ENCODE measurements at places on chromosomes 6 and 20.
A peak's percentile ranks its signal among the peaks of the same experiment; 100 is the strongest.

DNA sequence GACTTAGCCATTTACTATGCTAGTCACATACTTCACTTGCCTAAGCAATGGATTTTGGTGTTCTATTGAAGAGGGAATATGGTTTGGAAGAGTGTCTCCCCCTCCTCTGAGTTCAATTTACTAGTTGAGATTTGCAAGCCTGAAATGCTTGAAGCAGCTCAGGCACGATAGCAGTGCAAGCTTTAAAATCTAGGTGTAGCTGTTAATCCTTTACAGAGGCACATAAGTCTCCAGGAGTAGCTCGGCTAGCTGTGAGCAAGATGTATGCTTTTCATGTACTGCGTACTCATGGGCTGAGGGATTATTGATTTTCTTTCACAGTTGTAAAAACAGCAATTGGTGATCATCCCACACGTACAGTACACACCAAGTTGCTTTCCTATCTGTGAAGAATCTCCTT, 726 bp downstream of the FLRT3 start:
- no peak for DNase-seq

- DNase-seq, result peak; percentile 94
These were observed 448 bp upstream of the DDAH2 start for GRCh38 chr6:31729515-31729978.

DNA sequence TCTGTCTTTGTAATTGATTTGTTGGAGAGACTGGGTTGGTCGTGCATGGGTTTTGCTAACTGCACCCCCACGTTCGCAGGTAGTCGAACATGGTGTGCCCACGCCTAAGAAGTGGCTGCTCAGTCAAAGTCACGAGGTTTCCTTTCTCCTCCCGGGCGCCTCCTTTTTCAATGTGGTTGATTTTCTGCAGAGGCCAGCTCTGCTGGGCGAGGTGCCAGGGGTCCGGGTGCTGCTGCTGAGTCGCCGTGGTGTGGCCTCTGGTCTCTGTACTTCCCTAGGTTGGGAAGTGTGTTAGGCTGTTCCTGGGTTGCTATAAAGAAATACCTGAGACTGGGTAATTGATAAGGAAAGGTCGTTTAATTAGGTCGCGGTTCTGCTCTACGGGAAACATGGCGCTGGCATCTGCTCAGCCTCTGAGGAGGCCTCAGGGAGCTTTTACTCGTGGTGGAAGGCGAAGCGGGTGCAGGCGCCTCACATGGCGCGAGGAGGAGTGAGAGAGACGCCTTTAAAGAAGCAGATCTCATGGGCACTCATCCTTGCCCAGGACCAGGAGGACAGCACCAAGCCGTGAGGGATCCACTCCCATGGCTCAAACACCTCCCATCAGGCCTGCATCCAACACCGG, 14.1 kb downstream of the OSBPL2 start:
- no peak for DNase-seq

- no peak for DNase-seq
These were observed 41.6 kb downstream of the UNC5CL start for GRCh38 chr6:40997234-40997957.

DNA sequence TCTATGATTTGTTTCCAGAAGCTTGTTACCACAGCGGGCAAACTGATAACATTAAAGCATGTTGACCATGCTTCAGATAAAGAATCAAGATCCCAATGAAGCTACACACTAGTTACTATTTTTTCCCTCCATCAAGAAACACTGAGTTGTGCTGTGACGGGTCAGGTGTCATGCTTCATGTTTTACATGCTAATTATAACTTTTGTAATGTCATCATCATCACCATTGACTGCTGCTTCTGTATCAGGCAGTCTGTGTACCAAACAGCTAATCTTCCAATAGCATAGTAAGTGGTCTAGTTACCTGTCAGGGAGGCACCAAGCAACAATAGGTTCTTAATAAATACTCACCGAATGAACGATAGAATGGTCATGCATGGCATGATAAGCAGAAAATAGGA, 388.1 kb downstream of the THBS2 start:
- DNase-seq, result no peak

DNA sequence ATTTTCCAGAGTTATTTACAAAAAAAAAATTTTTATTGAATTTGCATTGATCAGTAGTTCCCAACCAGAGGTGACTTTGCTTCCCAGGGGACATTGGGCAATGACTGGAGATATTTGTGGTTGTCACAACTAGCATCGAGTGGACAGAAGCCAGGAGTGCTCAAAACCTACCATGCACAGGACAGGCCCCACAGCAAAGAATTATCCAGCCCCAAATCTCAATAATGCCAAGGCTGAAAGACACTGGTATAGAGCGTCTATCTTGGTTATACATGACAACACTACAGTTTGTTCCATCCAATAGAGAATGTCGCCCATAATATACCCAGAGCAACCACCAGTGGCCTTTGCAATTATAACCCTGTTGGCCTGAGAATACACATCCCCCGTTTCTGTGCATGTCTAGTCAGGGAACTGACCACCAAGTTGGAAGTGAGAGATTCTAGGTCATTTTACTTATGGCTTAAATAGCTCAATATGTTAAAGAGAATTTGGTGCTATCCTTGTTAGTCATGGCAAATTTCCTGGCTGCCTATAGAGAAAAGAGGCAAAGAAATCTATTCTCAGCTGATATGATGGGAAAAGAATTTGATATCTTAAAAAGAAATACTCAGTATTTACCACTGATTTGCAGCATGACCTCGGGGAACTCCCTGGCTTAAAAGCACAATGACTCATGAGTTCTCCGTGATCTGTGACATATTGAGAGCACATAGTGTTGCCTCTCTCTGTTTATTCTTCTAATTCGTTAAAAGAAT, 76.0 kb upstream of the ADTRP start:
- no peak for DNase-seq

- DNase-seq, result peak; percentile 89
These were observed 144.7 kb upstream of the ZNF217 start for GRCh38 chr20:53738039-53738944.

GRCh38 chr6:73169633-73170032, 55.7 kb downstream of the KHDC1L start:
- DNase-seq, result no peak

GRCh38 chr20:19973961-19974629, 43.1 kb upstream of the NAA20 start:
- DNase-seq, result no peak

GRCh38 chr20:44357020-44357419, 1.5 kb downstream of the HNF4A start:
- DNase-seq, result no peak

GRCh38 chr6:89454300-89454699, 21.3 kb downstream of the ANKRD6 start:
- no peak for DNase-seq

DNA sequence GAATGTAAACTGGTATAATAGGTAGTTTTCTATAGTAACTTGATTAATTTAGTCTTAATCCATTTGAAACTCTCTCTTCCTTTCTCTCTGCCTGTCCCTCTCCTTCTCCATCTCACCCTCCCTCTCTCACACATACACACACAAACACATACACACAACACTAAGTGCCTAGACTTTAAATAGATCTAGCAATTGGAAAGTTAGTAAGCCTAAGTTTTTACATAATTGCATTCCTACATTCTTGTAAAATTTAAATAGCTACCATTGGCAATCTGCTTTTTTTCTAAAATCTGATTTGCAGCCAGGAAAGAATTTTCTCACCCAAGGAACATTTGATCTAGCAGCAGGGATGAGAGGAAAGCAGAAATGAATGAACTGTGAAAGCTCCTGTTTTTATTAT, 15.7 kb downstream of the GFRA4 start:
- DNase-seq, result no peak

DNA sequence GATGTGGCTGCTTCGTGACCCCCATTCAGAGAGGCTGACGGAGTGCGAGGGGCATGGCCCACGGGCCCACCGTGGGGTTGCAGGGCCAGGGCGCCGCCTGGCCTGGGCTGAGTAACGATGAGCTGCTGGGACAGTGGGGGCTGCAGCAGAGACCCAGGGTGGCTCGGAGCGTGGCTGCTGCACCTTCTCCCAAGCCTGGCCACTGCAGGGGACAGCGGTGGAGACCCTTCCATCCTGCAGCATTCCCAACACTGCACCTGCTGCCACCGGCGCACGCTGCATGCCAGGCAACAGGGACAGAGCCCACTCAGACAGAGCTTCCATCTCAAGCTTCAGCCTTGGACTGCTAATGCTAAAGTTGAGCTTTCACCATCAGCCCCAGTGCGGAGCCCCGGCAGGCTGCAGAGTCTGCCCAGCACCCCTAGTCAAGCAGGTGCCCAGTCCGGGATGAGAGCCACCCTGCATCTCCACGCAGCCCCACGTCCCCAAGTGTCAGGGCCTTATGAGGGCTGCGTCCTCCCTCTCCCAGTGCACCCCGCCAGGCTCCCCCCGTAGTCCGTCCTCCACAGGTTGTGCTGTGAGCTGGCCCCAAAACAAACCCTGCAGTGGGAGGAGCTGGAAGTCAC, 89.4 kb upstream of the AFDN start:
- DNase-seq, result no peak

GRCh38 chr20:43827940-43828562, 86.6 kb upstream of the TOX2 start:
- no peak for DNase-seq

DNA sequence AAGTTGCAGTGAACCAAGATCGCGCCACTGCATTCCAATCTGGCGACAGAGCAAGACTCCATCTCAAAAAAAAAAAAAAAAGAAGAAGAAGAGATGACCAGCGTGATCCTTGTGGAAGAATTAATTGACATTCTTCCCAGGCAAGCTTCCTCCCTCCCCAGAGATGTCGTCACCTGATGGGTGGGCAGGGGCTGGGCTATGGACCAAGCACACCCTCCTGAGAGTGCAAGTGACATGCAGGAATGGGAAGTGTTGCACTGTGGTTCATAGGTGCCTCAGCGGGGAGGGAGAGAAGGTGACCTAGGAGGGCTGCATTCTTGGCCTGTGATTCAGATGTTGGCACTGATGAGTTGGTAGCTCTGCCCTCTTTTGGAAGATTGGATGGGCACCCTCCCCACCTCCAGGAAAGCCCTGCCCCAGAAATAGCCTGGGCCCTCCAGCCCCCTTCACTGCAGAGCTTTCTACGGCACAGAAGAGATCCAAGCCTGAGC, 37.8 kb downstream of the TAF8 start:
- no peak for DNase-seq

DNA sequence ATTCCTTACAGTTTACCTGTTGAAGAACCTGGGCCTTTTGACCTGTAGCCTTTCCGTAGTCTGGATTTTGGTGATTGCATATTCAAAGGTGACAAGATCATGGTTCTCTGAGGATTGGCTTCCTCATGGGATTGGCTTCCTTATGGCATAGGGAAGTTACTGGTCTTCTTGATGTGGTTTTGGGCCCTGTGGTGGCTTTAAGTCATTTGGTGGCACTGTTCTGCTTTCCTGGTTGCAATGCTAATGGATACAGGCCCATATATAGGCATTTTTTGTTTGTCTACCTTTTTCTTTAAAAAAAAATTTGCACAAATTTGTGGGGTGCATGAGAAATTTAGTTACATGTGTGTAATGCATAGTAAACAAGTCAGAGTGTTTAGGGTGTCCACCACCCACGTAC, 185.7 kb downstream of the CDKAL1 start:
- no peak for DNase-seq

DNA sequence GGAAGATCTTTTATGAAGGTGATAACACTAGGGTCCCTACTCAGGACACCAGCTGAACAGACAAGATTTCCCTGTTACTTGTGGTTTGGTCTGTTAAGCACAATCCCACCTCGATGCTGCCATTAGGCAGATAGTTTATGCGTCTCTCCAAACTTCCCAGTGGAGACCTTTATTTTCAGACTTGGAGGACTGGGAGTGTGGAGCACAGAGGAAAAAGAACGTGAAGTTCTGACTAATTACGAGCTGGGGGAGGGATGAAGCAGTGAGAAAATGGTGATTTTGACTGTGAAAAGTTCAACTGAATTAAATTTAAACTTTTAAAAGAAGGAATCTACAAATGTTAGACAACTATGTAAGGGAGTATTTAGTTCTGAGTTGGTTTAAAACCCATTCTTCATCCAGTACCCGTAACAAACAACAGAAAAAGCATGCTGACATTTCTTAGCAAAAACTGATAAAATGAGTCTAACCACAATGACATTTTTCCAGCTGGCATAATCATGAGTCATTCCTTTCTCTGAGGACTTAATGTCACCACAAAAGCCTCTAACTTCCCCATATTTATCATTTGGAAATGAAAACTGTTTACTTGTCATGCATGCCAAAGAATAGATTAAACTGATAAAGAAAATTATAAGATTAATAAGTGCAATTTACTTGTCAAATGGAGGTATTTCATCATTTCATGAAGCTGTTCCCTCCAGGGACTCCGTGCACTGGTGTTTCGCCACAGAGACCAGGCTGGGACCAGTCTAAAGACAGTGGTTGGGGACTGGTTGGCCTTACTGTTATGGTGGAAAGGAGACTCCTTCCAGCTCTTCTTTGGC, 113.3 kb upstream of the SSTR4 start:
- DNase-seq, result no peak

GRCh38 chr20:9409981-9410380, 104.4 kb upstream of the LAMP5 start:
- DNase-seq, result no peak

GRCh38 chr6:169175360-169175887, 78.2 kb downstream of the THBS2 start:
- no peak for DNase-seq

GRCh38 chr6:106107043-106107613, 21.0 kb downstream of the PRDM1 start:
- DNase-seq, result no peak

- no peak for DNase-seq
These were observed 19.5 kb downstream of the GSTA4 start for GRCh38 chr6:52975580-52975979.

GRCh38 chr6:548091-548490, 108.8 kb downstream of the HUS1B start:
- DNase-seq, result no peak

DNA sequence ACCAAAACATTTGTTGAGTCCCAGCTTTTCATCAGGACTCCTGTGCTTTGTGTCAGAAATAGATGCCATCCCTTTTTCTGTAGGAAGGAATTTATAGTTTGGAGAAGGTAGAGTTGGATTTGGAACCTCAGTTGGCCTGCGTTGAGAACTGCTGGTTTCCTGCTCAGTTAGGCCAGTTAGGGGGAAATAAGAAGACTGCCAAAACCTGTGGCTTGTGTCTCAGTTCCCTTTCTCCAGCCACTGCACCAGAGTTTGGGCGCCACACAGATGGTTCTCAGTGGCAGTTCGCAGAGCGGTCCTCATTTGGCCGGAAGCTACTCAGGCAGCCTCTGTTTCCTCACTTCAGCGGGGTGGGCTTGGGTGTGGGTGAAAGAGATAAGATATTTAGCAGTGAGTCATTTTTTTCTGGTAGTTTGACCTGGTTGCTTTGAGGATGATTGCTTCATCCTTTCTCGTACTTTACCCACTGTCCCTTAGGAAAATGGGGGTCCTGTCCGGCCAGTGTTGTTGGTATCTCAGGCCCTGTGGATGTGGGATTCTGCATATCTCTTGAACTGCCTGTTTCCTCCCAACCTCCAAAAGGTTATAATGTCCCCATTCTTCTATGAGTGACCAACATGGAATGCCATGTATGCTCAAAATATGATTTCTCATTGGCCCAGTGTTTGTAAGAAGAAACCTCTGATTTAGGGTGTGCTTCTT, 53.7 kb downstream of the JARID2 start:
- no peak for DNase-seq

- no peak for DNase-seq
These were observed 196.5 kb upstream of the ZNF217 start for GRCh38 chr20:53789989-53790675.

GRCh38 chr6:586553-586952, 70.3 kb downstream of the HUS1B start:
- no peak for DNase-seq

- no peak for DNase-seq
These were observed 148.4 kb upstream of the TOP1 start for GRCh38 chr20:40880063-40880728.
